ENCODE measurements at places on chromosomes 3 and 15. TPM values are rescaled to one million over a fixed set of nuclear protein-coding genes. Genes with fewer than 3 reads are reported as not detected.

Gene IGSF10
- not detected for total RNA-seq

Gene RAD54L2
- total RNA-seq, result 28.2 TPM

Gene GOLGA8H
- total RNA-seq, result 0.70 TPM

Gene CHDH
- total RNA-seq, result 0.49 TPM

Gene HIGD2B
- not detected for total RNA-seq

Gene TMEM158
- total RNA-seq, result 1.9 TPM

Gene TF
- total RNA-seq, result 0.12 TPM

Gene DPPA2
- total RNA-seq, result not detected

Gene HTR3E
- not detected for total RNA-seq

Gene MOBP
- total RNA-seq, result 0.21 TPM

Gene DNAH1
- total RNA-seq, result 7.6 TPM

Gene GOLGA6D
- total RNA-seq, result not detected

Gene SLC27A2
- total RNA-seq, result 0.84 TPM

Gene RRP9
- 80.2 TPM for total RNA-seq

Gene GPR160
- 2.6 TPM for total RNA-seq

Gene GATM
- 0.54 TPM for total RNA-seq

Gene FGD5
- total RNA-seq, result not detected

Gene ADCY5
- total RNA-seq, result not detected

Gene FBXW12
- not detected for total RNA-seq

Gene TFG
- total RNA-seq, result 162 TPM

Gene LSAMP
- not detected for total RNA-seq

Gene TLE3
- 21.6 TPM for total RNA-seq

Gene CHRFAM7A
- 1.9 TPM for total RNA-seq

Gene GNAT1
- not detected for total RNA-seq

Gene STARD9
- 2.9 TPM for total RNA-seq

Gene POTEB
- total RNA-seq, result not detected

Gene LPP
- 117 TPM for total RNA-seq

Gene ACP3
- not detected for total RNA-seq

Gene IQCF5
- total RNA-seq, result not detected

Gene CYP11A1
- total RNA-seq, result not detected

Gene TGM4
- total RNA-seq, result 2.5 TPM

Gene TNFAIP8L3
- total RNA-seq, result 2.6 TPM

Gene SOX14
- not detected for total RNA-seq

Gene CPN2
- not detected for total RNA-seq

Gene WDR93
- total RNA-seq, result 0.47 TPM

Gene TGM5
- 0.12 TPM for total RNA-seq

Gene LRRC34
- not detected for total RNA-seq

Gene CTXN2
- total RNA-seq, result not detected

Gene MGLL
- total RNA-seq, result 25.3 TPM

Gene AKAP13
- 65.7 TPM for total RNA-seq

Gene CCDC12
- 45.9 TPM for total RNA-seq

Gene MYRIP
- 0.19 TPM for total RNA-seq

Gene SLC22A13
- total RNA-seq, result 1.9 TPM

Gene PEX5L
- total RNA-seq, result 0.47 TPM

Gene RARB
- total RNA-seq, result not detected

Gene MORC1
- total RNA-seq, result not detected

Gene NR1I2
- total RNA-seq, result not detected

Gene CCR4
- not detected for total RNA-seq

Gene GPR15
- not detected for total RNA-seq

Gene SHISA5
- total RNA-seq, result 170 TPM

Gene TICRR
- 8.5 TPM for total RNA-seq

Gene GCNT3
- total RNA-seq, result not detected

Gene GABRR3
- not detected for total RNA-seq

Gene PLA2G4E
- total RNA-seq, result 0.12 TPM

Measured in MCF 10A (cell line).